CD4-positive, alpha-beta T cell treated with Interleukin-15 for 1 hour (primary cell): ENCODE measurements at places on chromosomes 6 and 20.

GRCh38 chr6:107676042-107676441 is 148.1 kb downstream of the SCML4 start:
- no peak for DNase-seq

DNA sequence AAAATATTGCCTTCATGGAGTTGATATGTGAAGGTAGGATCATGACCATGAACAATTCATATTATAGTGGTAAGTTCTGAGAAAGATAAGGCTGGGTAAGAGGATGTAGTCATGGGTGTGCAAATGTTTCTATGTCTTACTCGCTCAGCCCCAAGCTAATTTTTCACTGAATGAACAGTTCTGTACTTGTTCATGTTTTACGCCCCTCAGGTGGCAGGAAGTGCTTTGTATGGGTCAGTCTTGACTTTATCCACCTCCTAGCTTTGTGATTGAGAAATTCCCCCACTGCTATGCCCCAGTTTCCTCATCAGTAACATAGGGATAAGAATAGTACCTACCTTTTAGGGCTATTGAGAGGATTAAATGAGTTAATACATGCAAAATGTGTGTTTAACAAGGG is 148.2 kb upstream of the KCNG1 start:
- DNase-seq: no peak

- DNase-seq: no peak
These were observed 19.9 kb downstream of the PEDS1 start for GRCh38 chr20:50133474-50134217.

GRCh38 chr20:49303065-49303552 is 25.3 kb upstream of the ZNFX1 start:
- DNase-seq: no peak

DNA sequence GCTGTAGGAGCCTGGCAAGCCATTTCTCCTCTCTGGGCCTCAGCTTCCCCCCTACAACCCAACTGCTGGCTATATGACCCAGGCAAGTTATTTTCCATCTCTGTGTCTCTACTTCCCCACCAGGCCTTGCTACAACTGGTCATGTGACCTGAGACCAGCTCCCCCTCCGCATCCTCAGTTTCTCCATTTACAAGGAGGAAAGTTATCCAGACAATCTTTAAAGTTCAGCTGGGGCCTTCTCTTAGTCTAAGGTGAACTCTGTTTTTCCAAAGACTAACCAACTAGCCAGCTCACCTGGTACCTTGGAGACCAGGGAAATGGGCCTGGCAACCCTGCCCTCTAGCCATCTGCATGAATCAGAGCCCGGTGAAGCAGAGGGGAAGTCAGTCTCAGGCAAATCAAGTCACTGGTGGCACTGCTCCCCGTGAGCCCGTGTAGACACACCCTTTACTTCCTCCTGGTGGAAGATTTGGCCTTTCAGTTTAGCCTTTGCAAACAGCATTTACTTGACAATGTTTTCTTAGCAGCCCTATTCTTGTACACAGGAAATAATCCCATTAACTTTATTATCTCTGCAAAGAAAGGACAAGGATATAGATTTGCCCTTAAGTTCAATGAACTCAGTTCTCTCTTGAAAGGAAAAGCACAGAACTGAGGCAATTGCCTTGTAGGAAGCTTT is 157.7 kb downstream of the VEGFA start:
- peak; percentile 32 for DNase-seq

GRCh38 chr6:95087394-95088097 is 489.8 kb upstream of the MANEA start:
- DNase-seq: no peak

GRCh38 chr6:16759181-16759645 is 2.0 kb downstream of the ATXN1 start:
- no peak for DNase-seq

DNA sequence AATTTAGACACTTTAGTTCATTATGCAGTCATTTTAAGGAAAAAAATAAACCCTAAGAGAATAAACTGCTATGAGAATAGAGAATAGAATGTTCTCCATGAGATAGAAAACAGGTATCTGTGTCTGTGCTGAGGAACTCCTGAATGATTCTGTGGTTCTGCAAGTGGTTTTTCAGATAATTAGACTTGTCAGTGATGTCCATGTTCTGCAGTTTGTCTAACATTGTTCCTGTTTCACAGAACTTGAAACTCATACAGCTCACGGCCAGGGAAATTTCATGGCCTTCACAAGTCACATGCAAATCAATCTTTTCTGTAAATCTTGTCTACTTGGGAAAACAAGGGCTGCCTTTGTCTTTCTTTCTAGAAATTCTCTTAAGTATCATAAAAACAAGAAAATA is 73.4 kb upstream of the HMGCLL1 start:
- DNase-seq: no peak

- no peak for DNase-seq
These were observed 462.8 kb downstream of the CDC5L start for GRCh38 chr6:44850312-44850711.

GRCh38 chr6:53484476-53485280 is 60.2 kb downstream of the GCLC start:
- DNase-seq: peak; percentile 48

DNA sequence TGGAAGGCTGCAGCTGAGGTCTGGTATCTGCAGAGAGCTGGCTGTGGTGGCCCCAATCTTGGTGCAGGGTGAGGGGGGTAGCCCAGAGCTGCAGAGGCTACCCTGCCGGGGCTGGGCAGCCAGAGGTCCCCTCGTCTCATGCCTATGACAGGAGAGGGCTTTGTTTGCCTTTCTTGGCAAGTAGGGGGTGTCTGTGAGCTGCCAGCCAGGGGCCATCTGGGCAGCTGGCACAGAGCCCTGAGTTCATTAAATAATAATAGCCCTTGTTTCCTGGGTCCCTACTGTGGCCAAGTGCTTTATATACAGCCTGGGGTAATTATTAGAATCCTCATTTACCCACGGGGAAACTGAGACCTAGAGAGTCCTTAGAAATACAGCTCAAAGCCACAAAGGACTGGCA is 66.6 kb downstream of the EZR start:
- DNase-seq: no peak

- no peak for DNase-seq
These were observed 6.0 kb upstream of the RAB44 start for GRCh38 chr6:36691612-36692011.

DNA sequence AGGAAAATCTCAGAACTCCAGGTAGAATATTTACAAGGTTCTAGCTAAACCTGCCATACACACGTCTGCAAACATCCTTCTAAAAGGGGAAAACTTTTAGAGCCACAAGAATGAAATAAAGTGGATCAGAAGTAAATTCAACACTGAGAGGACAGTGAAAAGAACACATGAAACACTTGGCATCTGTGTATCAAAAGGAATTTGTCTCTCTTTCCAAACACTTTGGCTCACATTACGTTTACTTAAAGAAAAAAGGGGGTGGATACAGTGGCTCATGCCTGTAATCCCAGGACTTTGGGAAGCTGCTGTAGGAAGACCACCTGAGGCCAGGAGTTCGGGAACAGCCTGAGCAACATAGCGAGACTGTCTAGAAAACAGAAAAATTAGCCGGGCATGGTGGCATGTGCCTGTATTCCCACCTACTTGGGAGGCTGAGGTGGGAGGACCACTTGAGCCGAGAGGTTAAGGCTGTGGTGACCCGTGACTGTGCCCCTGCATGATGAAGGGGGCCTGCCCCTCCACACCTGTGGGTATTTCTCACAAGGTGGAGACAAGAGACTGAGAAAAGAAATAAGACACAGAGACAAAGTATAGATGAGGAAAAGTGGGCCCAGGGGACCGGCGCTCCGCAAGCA is 35.4 kb downstream of the NINL start:
- DNase-seq: no peak
